HT-29 (cell line): ENCODE measurements at places on chromosomes 2 and 18.

DNA sequence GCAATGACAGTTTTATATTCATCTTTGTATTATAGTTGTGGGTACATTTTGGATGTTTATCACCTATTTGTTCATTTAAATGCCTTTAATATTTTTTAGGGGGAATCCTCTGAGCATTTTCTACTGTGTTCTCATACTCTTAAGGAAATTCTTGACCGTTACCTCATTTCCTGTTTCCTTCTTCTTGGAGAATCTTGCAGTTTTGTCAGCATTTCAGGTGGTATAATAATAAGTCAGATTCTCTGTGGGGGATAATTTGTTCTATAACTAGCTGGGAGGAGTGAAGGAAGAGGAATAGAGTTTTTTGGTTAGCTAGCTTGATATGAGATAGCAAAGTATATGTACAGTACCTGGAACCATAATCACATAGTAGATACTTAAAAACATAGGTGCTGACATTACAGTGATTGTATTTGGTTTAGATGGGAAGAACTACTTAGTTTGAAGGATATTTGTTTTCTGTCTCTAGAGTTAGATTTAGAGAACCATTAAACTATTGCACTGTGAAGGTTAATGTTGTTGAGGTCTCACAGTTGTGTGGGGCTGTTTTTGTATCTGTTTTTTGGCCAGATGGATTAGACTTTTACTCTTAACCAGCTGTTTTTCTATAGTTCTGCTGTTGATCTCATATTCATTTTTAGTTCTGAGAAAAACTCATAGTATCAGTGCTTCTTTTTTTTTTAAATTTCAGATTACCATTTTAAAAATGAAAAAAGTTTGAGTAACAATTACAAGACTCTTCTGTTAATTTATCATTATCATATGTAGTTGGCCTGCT is 14.2 kb downstream of the MTX2 start:
- DNase-seq = no peak

GRCh38 chr2:211837706-211838105 is 700.9 kb downstream of the ERBB4 start:
- DNase-seq = no peak

DNA sequence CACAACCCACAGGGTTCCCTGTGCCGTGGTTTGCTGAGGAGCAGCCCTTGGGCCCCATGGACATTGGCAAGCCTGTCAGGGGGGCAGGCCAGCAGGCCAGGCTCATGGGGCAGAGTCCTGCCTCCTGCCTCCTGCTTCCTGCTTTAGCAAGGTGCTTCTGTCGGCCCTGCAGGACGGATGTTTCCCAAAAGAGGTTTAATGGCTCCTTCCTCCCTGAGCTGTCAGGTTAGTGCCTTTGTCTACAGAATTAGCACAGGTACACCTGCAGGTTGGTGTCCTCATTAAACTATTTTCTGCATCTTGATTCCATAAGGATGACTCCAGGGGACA is 152.3 kb downstream of the TTC32 start:
- no peak for DNase-seq

DNA sequence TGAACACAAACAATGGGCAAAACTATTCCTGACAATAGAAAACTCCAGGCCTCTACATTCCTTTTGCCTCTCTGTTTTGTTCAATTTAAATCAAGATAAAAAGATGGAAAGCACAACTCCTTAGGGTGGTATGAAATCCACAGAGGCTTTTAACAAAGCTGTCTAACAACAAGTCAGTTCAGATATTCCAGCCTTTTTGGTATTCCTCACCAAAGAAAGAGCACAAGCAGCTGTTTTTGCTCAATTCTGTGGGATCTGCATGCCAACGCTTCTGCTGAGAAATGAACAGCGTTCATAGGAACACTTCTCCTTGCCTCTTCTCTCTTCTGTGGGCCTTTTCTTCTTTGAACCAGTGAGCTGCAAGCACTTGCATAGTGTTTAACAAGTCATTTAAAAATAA is 411.6 kb upstream of the TCF4 start:
- DNase-seq = no peak

GRCh38 chr2:10985260-10985659 is 73.5 kb downstream of the KCNF1 start:
- no peak for DNase-seq

- DNase-seq = no peak
These were observed 255.9 kb upstream of the SPRED2 start for GRCh38 chr2:65688141-65688886.
